ENCODE measurements at places on chromosomes 13 and 19.

DNA sequence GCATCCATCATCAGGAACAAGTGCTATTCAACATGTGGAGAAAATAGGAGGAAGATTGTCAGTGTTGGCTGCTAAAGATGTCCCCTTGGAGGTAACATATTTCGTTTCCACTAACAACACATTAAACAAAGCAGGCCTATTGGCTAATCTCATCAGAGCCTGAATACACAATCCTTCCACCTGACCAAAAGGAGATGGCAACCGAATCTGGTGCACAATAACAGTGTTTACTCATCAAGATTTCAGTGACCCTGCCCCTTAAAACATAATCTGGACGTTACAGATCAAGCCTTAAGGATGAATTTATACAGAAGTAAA lies 582.5 kb downstream of the EFNB2 start:
- DNase-seq: no peak

DNA sequence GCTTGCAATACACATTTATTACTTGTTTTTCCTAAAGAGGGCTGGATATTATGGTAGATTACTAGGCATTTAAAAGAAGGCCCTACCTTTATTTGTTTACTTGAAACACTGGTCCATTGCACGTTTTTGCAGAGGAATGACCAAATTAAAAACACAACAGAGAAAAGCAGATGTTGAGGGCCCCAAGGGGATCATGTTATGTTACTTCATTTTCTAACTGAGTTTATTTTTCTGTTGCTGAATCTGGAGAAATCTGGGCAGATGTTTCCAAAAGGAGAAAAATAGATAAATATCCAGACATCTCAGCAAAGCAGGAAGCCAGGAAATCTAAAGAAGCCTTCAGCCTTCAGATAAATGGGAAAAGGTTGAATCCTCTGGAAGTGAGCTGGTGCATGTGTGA lies 353.0 kb downstream of the NDFIP2 start:
- DNase-seq: no peak

- peak; percentile 84 for DNase-seq
Observed at GRCh38 chr19:46600384-46601317, 479 bp upstream of the CALM3 start.

DNA sequence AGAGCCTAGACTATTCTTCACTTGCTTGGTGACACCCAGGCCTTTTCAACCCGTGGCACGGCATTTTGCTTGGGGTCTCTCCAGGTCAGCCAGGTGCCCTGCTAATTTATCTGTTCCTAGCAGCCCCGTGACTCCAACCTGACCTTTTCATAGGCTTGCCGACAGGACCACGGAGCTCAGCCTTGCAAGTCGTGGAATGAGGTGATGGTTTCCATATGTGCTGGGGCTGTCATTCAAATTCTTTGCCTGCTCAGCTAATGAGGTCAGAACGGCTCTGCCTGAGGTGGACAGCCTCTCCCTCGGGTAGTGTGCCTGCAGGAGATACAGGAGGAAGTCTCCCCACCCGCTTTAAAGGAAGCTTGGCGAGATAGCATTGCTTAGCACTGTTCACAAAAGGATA lies 61.0 kb downstream of the SHISA2 start:
- DNase-seq: no peak

- DNase-seq: no peak
Observed at GRCh38 chr19:11018179-11018578, 57.3 kb downstream of the SMARCA4 start.

GRCh38 chr13:106344342-106344741 lies 191.1 kb downstream of the EFNB2 start:
- no peak for DNase-seq

DNA sequence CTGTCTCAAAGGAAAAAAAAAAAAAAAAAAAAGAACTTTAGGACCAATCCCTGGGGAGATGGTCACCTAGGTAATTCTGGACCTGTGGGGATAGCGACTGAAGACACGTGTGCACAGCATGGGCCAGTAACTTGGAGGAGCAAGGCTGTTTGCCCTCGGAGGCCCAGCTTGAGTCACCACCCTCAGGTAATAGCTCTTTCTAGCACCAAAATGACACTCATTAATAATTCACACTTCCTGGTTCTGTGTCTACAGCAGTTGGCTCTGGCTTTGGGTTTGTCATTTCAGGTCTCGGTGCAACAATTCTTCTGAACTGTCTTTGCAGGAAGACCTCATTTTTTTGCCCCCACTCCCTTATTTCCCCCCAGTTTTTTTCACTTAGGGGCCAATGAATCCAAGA lies 3.9 kb upstream of the ATP11A start:
- no peak for DNase-seq

DNA sequence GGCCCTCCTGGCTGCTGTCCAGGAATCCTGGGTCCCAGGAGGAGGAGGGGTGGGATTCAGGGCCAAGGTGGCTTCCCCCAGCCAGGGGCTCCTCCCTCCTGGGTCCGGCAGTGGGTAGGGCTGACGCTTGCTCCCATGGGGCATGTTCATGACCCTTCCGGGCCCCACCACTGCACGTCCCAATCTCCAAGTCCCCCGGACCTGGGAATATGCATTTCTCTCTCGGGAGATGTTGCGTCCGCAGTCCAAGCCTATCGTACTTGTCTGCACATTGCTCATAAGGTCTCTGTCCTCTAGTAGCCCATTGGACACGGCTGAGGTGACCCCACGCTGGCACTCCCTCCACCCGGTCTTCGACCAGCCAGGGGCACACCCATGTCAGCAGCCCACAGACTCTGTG lies 192.3 kb downstream of the TEX29 start:
- DNase-seq: no peak

DNA sequence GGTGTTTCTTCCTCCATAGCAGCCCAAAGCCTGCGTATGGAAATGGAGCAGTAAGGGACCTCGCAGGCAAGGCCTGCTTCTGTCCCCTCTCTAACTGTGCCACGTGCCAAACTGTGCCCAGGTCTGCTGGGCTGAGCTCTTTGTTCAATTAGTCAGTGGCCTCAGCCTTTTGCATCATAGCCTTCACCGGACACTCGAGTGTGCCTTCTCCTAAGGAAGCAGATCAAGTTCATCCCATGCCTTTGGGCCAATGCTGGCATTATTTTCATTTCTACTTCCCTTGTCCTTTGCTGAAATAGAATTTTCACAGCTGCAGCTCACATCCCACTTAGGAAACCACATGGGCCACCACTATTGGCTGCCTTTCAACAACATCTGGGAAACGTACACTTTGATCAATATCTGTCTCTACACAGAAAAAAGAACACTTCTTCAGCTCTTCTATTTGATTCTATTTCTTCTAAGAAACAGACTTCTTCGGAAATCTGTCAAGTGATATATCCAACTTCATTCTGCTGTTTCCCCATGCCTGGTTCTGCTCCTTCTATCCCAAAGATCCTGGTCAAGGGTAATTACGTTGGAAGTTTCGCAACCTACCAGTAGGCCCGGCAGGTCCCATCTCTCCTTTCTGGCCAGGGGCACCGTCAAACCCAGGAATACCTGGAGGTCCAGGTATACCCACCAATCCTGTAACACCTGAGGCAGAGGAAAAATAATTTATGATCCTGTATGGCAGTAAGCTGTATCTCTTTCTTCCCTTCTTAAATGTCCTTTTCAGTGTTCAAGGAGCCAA lies 143.9 kb downstream of the COL4A1 start:
- no peak for DNase-seq

- no peak for DNase-seq
Observed at GRCh38 chr19:46474211-46474610, 2.8 kb upstream of the PNMA8A start.

DNA sequence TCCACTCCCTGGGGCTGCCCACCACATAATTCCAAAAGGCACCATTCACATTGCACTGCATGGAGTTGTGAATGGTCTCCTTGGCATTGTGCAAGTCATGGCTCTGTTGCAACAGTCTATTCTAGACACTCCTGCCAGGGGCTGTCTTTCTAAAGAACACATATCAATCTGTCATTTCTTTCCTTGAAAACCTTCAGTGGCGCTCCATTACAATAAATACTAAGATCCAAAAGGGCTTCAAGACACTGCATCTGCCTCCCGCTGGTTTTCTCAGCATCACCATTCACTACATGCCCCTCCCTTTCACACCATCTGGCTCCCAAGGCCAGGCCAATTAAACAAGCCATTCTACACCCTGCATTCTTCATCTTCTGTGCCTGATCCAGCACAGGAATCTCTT lies 32.2 kb upstream of the TM9SF2 start:
- DNase-seq: peak; percentile 75

GRCh38 chr19:11963566-11964355 lies 1.1 kb upstream of the ZNF763 start:
- DNase-seq: peak; percentile 30

DNA sequence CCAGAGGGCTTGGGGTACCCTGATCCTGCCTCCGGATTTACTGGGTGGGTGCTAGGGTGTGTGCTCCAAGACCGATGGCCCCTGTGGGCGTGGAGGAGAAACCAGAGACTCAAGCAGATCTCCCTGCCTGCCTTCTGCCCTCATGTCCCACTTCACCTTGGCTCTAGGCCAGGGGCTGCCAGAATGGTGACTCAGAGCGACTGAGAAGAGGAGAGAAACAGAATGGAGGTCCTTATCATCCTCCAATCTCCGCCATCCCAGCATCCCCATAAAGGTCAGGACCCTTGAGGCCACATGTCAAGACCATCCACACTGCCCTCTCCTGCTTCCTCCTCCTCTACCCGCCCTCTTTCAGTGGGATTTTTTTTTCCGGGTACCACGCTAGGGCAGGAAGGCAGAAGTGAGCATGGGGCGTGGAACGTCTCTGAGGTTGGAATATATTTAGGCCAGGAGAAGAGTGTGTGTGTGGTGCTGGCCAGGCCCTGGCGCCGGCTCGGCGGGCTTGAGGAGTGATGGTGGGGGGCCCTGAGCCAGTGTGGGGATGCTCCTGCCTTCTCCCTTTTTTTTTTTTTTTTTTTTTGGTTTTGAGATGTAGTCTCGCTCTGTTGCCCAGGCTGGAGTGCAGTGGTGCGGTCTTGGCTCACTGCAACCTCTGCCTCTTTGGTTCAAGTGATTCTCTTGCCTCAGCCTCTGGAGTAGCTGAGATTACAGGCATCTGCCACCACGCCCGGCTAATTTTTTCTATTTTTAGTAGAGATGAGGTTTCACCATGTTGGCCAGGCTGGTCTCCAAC lies 22.3 kb downstream of the IER2 start:
- peak; percentile 41 for DNase-seq

GRCh38 chr13:59721926-59722910 lies 441.5 kb downstream of the DIAPH3 start:
- no peak for DNase-seq

GRCh38 chr13:44273991-44274770 lies 99.4 kb upstream of the SERP2 start:
- no peak for DNase-seq

DNA sequence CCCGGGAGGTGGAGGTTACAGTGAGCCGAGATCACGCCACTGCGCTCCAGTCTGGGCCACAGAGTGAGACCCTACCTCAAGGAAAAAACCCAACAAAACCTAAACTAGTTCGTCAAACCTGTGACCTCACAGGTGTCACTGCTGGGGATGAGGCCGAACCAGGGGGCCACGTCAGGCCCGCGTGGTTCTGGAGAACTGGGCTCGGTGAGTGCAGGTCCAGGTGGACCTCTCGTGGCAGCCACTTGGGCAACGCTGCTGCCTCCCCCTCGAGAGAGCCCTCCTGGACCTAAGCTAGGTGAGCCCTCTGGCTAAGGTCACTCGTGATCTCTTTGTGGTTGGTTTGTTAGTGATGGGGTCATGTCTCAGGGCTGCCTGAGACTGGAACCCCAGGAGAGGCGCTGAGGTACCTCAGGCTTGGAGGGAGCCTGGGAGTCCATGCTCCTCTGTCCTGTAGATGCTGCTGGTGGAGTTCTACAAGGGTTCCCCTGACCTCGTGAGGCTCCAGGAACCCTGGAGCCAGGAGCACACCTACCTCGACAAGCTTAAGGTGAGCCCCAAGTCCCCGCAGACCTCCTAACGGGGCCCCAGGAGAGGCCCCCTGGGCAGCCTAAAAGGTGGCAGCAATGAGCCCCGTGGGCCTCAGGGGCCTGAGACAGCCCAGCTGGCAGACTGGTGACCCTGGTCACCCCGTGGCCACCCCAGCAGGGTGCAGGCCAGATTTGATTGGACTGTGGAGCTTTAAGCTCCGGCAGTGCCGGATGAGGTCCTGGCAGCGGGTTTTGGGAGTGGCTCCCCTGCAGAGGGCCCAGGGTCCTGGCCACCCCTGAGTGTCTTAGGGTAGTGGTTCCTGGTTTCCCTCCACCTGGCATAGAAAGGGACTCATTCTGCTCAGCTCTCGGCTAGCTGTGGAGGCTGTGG lies 15.6 kb downstream of the MPND start:
- no peak for DNase-seq

GRCh38 chr19:17944301-17944700 lies 11.5 kb downstream of the CCDC124 start:
- no peak for DNase-seq

GRCh38 chr19:42412661-42413076 lies 14.5 kb downstream of the LIPE start:
- DNase-seq: no peak

DNA sequence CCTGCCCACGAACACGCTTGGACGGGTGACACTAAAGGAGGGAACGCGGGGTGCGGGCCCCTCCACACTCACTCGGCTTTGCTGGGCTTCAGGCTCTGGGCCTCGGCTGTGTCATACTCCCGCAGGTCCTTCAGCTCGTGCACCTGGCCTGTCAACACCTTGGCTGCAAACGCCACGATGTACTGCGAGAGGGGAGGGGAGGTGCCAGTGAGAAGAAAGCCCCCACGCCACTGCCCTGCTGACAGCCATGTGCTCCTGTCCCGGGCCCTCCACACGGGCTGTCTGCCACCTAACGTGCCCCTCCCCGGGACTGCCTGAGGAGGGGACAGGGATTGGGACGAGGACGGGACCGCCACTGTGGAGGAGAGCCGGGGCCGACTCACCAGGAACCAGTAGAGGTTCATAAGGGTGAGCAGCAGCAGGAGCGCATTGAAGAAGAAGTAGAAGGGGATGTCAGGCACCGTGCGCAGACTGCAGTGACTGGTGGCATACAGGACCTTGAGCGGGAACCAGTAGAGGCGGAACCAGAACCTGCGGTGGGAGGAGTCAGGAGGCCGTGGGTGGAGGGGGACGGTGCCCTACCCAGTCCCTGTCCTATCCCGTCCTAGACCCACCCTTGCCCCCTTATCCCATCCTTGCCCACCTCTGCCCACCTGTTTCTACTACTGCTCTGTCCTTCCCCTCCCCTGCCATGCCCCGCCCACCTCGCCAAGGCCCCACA lies 16.9 kb downstream of the CERS1 start:
- no peak for DNase-seq

GRCh38 chr13:45456196-45456972 lies 8.4 kb upstream of the COG3 start:
- no peak for DNase-seq

GRCh38 chr19:47609906-47610894 lies 1.3 kb downstream of the BICRA start:
- no peak for DNase-seq

GRCh38 chr13:93407551-93407950 lies 180.9 kb downstream of the GPC6 start:
- no peak for DNase-seq
